HFFc6 (cell line): ENCODE measurements at places on chromosomes 4 and X. TPM values are rescaled to one million over a fixed set of nuclear protein-coding genes. Genes with fewer than 3 reads are reported as not detected.

Gene OPN1LW
- total RNA-seq, result not detected in 3 replicates

Gene TEX13A
- not detected in 2 replicates for total RNA-seq

DNA sequence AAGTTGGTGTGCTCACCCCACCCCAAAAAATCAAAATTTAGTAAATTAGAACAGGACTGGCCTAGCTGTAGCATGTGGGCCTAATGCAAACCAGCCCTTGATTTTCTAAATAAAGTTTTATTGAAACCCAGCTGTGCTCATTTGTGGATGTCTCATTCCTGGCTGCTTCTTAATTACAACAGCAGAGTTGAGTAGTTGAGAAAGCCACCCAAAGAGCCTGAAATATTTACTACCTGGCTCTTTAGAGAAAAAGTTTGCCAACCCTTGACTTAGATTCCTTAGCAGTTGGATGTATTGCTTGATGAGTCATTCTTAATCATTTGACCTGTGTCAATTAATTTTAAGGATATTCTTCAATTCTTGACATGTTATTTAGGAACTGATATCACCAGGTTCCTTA lies 168.3 kb upstream of the PUDP start:
- H3K4me3 ChIP-seq, result no peak overlapping the region; the same call in 1 of the 2 replicates
- DNase-seq, result peak; percentile 9
- H3K36me3 ChIP-seq, result no peaks in the 10 kb centered on the region
- H3K27me3 ChIP-seq, result no peaks in the 10 kb centered on the region
- H3K27ac ChIP-seq, result peak overlapping the region; percentile 80
- peaks cover 48% of the 10 kb centered on the region for H3K4me1 ChIP-seq

Gene SMIM10
- total RNA-seq, result 5.3 to 6.4 TPM (median 6.1 TPM) in 3 replicates

GRCh38 chr4:88196013-88196365 lies 37.5 kb upstream of the ABCG2 start:
- DNase-seq, result no peak
- H3K4me1 ChIP-seq, result no peaks in the 10 kb centered on the region
- no peaks in the 10 kb centered on the region; the same call in none of the 2 replicates for H3K27me3 ChIP-seq
- H3K4me3 ChIP-seq, result no peak overlapping the region
- H3K36me3 ChIP-seq, result no peaks in the 10 kb centered on the region
- no peak overlapping the region for H3K27ac ChIP-seq

Gene PROM1
- 0.34 TPM in 1 of 3 replicates, not detected in the others for total RNA-seq

GRCh38 chrX:152149648-152150047 lies 11.3 kb upstream of the MAGEA10 start:
- DNase-seq, result no peak
- no peaks in the 10 kb centered on the region for H3K36me3 ChIP-seq
- H3K27me3 ChIP-seq, result no peaks in the 10 kb centered on the region
- H3K4me1 ChIP-seq, result no peaks in the 10 kb centered on the region
- H3K4me3 ChIP-seq, result no peak overlapping the region
- no peak overlapping the region for H3K27ac ChIP-seq

GRCh38 chrX:70253377-70254062 lies 6.5 kb downstream of the P2RY4 start:
- H3K27me3 ChIP-seq, result peaks cover 3% of the 10 kb centered on the region
- H3K27ac ChIP-seq, result peak overlapping the region; percentile 14; the same call in 1 of the 2 replicates
